Stimulated activated naive CD4-positive, alpha-beta T cell (primary cell): ENCODE measurements at places on chromosomes 11 and 22.

GRCh38 chr11:112082729-112083128 lies 3.8 kb downstream of the TIMM8B start:
- DNase-seq: no peak

DNA sequence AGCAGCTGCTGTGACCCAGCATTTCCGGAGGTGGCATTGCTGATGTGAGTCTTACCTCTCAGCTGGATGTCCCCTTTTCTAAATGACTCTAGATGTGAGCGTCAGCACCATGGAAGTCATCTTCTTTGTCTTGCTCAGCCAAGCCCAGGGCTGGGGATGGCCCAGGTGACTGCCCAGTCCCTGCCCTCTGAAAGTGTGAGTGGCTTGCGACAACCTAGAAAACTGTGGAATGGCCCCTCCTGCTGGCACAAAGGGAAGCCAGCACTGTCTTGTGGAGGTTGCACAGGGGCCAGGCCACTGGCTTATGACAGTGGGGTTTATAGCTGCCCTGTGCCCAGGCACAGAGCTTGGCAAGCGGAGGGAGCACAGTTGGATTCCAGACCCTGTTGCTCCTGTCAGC lies 6.2 kb downstream of the TUB start:
- DNase-seq: no peak

- DNase-seq: no peak
Measured at GRCh38 chr22:18066181-18066859, 11.5 kb upstream of the PEX26 start.

DNA sequence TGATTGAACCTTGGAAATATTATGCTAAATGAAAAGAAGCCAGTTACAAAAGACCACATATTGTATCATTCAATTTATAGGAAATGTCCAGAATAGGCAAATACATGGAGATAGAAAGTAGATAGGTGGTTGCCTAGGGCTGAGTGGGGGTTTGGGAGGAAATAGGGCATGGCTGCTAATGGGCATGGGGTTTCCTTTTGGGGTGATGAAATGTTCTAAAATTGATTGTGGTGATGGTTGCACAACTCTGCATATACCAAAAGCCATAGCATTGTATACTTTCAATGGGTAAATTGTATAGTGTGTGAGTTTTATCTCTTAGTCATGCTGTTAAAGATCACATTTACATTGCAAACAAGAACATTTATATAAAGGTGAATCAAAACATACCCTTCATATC lies 48.7 kb downstream of the LDLRAD3 start:
- DNase-seq: no peak

GRCh38 chr11:8757047-8757446 lies 74.5 kb downstream of the RPL27A start:
- no peak for DNase-seq

GRCh38 chr22:50171965-50172421 lies 1.5 kb downstream of the PANX2 start:
- no peak for DNase-seq

DNA sequence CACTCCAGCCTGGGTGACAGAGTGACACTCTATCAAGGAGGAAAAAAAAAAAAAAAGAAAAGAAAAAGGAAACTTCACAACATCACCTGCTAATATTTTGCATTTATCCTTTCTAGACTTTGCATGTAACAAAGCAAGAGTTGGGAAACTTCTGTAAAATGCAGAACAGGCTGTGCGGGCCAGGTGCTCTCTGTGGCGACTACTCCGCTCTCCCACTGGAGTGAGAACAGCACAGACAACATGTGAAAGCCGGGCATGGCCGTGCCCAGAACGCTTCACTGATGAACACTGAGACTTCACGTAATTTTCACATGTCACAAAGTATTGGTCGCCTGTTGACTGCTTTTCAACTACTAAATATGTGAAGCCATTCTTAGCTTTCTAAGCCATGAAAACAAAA lies 15.5 kb upstream of the TESMIN start:
- no peak for DNase-seq

DNA sequence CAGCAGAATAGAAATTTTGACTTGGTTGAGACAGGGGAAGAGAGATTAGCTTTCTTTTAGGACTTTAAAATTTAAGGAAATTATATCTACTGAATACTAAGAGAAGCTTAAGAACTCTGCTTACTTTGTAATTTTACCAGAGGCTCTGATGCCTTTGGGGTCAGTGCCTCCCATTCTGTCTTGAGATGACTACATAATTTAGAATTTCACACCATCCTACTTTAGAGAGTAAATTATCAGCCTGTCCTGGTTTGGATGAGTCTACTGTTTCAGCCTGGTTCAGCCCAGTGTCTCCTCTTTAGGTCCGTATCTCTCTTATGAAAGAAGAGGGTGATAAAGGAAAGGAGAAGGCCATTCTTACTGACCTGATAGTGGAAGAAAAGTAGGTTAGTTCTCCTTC lies 9.8 kb downstream of the NUCB2 start:
- DNase-seq: no peak

GRCh38 chr11:33774736-33775466 lies 581 bp upstream of the FBXO3 start:
- no peak for DNase-seq

DNA sequence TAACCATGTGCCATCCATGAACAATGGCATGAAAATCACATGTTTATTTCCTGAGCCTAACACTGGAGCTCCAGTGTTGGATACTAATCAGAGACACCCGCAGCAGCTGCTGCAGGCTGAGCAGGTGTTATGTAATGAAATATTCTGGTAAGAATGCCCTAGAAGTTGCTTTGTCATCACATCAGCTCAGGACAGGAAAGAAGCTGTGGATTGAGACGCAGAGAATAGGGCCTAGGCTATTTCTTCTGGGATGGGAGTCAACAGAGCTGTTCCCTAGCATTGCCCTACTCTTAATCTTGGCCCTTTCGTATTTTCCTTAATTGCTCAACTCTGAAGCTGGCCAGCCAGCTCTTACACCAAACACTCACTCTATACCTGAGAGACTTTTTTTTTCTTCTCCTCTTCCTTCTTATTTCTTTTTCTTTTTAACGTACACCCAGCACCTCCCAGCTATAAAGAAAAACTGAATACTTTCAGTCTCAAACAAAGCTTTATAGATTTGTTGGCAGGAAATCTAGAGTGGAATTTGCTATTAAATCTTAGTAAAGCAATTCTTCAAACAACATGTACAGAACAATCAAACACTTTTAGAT lies 31.9 kb downstream of the RASSF10 start:
- DNase-seq: no peak

GRCh38 chr11:18548001-18548400 lies 21.3 kb upstream of the TSG101 start:
- DNase-seq: no peak

DNA sequence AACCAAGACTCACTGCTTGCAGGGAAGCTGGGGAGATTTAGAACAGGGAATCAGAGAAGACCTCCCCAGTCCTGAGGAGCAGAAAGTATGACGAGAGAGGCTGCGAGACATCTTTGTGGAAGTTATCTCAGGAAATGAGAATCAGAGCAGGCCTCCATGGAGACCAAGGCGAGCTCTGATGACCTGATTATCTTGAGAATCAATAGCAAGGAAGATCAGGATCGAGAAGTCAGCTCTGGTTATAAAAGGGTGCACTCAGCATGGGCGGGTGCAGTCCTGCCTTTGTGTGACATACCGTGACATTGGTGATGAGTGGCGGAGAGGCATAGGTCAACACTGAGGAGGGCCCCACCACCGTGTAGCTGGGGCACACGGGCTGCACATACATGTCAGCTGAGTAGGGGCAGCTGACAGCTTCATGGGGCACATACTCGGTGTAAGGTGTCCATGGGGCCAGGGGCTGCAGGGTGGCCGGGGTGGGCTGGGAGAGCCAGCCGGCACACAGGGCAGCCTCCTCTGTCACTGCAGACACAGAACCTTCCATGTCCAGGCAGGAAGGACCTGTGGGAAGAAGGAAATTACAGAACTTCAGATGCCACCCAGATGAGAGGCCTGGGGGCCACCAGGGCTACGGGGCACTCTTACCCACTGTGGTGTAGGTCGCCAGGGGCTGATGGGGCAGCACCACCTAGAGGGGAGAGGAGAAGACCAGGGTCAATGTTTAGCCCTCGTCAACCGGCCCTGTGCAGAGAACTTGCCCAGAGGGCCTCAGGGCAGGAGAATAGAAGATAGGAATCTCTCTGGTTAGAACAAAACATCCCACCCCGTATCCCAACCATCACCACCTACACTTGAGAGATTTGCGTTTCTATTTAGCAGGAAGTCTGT lies 21.7 kb downstream of the POU2AF1 start:
- no peak for DNase-seq

GRCh38 chr22:21697880-21698279 lies 32.1 kb downstream of the PPIL2 start:
- no peak for DNase-seq

DNA sequence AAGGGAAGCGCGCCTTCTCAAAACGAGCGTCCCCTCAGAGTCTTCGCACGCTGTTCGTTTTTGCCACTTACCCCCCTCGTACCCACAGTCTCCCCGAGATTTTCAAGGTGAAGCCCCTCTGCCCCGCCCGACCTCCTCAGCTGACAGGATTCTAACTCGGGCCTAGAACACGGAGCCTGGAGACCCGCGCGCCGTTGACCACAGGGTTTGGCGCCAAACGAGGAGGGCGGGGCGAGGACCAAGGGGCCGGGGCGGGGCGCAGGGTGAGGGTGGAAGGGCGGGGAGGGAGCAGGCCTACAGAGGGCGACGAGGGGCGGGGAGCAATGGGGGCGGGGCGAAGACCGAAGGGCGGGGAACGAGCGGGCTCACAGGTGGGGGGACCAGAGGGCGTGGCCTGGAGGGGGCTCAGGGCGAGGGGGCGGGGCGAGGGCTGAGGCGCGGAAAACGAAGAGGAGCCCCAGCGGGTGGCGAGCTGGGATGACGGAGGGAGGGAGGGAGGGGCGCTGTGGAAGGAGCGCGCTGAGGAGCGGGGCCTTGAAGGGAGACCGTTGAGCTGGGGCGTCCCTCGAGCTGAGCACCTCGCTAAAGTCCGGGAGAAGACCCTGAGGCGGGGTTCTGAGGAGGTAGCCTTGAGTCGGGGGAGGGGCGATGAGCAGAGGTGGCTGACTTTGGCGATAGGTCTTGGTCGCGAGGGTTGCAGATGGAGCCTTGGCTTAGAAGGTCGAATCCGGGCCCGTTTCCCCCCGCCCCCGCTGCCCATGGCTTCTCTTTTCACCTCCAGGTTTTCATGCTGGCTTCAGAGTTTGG lies at the start of gene DMC1:
Gene DMC1, minus strand, starts transcription at position 212 of the 807 bp plus-strand sequence. CDS start 1,927 bp downstream, outside the sequence.
- peak; percentile 95 for DNase-seq

DNA sequence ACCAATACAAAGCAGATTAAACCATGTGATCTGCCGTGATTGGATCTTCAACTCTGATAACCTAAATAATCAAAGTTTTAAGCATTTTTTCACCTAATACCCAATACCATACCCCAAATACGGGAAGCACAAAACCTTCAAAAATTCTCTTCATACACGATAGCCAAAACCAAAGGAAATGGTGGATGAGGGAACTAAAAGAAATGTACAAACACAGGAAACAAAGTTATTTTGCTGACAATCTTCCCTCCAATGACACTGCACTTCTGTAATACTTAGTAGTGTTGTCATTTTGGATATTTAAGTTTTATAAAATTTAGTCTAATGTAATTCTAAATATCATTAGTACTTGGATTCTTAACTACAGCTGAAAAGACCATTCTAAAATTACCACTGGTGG lies 27.0 kb downstream of the CSTF3 start:
- no peak for DNase-seq

- DNase-seq: no peak
Measured at GRCh38 chr11:118152020-118152551, 537 bp downstream of the SCN4B start.

DNA sequence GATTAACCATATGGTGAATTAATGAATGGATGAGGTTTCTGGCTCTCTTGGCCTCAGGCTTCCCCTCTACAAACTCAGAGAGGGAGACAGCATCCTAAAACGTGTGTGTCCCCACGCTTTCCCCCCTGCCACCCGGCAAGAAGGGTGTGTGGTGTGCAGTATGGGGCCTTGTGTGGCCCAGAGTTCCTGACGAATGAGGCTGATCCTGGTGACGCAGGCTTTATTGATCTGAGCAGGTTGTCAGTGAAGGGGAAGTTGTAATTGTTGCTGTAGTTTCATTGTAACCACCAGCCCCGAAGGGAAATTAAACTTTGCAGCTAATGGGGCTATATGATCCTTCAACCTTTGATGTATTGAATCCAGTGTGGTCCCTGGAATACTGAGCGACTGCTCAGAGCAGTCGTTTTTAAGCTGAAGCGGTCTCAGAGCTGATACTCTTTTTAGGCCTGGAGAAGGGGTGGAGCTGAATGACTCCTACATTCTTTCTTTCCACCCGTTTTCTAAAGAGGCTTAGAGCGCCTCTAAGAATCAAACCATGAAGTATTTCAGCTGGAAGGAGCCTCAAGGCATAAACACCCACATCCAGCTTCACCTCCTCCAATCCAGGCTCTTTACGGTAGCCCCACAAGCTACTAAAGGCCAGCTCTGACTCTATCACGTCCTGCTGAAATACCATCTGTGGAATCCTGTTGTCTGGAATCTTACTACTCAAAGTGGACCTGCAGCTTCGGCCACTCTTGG lies 284.7 kb downstream of the MIAT start:
- DNase-seq: no peak

GRCh38 chr22:17974087-17974486 lies 50.3 kb downstream of the MICAL3 start:
- DNase-seq: no peak

DNA sequence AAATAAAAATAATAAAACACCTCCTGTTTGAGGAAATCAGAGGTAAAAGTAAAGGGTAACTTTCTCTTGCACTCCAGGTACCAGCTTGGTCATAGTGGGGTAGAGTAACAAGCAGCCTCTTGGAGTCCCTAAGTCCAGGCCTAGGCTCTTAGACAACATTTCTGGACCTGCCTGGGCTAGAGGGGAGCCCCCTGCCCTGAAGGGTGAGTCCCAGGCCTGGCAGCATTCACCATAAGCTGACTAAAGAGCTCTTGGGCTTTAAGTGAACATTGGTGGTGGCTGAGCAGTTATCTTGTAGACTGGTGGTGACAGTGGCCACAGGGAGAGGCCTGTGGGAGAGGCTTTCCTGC lies 18.6 kb upstream of the OR56A3 start:
- DNase-seq: no peak

GRCh38 chr11:102882389-102883024 lies 7.7 kb upstream of the MMP12 start:
- no peak for DNase-seq

DNA sequence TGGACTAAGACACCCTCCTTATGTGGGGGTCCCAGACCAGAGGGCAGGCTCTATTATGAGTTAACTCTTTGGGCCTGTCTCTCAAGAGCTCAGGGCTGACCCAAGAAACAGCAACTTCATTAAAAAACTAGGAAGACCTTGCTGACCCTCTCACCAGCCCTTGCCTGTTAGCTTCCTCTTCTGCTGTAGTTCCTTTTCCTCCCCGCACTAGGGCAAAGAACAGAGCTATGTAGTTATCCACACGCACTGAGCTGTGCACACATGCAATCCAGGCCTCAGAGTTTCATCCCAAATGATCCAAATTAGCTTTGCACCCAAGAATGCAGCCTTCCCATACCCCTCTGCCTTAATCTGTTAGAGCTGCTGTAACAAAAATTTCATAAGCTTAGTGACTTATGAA lies 539.6 kb upstream of the CADM1 start:
- DNase-seq: no peak
